ENCODE measurements at places on chromosomes 4 and X. TPM values are rescaled to one million over a fixed set of nuclear protein-coding genes. Genes with fewer than 3 reads are reported as not detected.

- no peak overlapping the region for H3K4me3 ChIP-seq
- DNase-seq = no peak
- no peaks in the 10 kb centered on the region for H3K36me3 ChIP-seq
- no peak overlapping the region for H3K27ac ChIP-seq
- no peaks in the 10 kb centered on the region for H3K27me3 ChIP-seq
These were observed 13.3 kb upstream of the ZNF827 start for GRCh38 chr4:145951931-145952330.

Gene ANKRD50
- 26.8 TPM for polyA plus RNA-seq

DNA sequence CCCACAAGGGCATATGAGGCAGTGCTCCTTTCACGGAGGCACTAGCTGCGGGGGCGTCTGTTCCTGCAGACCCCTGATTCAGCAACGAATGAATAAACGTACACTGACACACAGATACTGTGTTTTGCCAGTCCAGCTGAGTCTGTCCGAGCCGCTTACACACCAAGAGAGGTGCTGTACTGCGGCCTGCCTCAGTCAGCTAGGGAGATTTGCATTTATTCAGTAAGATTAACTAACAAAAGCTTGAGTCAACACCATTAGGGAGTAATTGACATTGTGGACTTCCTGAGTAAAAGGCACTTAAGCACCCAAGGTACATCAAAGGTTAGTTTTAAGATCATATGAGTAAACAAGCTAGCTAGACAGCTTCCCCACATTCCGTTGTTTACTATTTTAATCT is 31.0 kb upstream of the BEX4 start:
- no peaks in the 10 kb centered on the region for H3K27me3 ChIP-seq
- no peaks in the 10 kb centered on the region for H3K4me1 ChIP-seq
- H3K27ac ChIP-seq = no peak overlapping the region
- DNase-seq = no peak
- no peak overlapping the region for H3K4me3 ChIP-seq

GRCh38 chr4:149409146-149409545 is 406.5 kb downstream of the IQCM start:
- DNase-seq = no peak
- no peaks in the 10 kb centered on the region for H3K4me1 ChIP-seq
- H3K36me3 ChIP-seq = no peaks in the 10 kb centered on the region
- H3K27ac ChIP-seq = no peak overlapping the region

Gene MAGEC2
- polyA plus RNA-seq = 43.6 TPM

- H3K27me3 ChIP-seq = no peaks in the 10 kb centered on the region
- no peaks in the 10 kb centered on the region for H3K4me1 ChIP-seq
- H3K27ac ChIP-seq = no peak overlapping the region
- H3K36me3 ChIP-seq = no peaks in the 10 kb centered on the region
- no peak overlapping the region for H3K4me3 ChIP-seq
These were observed 288.0 kb upstream of the SFRP2 start for GRCh38 chr4:154076921-154077320.

Gene UGDH
- polyA plus RNA-seq = 8.1 TPM

- no peaks in the 10 kb centered on the region for H3K36me3 ChIP-seq
- no peak overlapping the region for H3K27ac ChIP-seq
- no peak overlapping the region for H3K4me3 ChIP-seq
- H3K27me3 ChIP-seq = no peaks in the 10 kb centered on the region
- H3K4me1 ChIP-seq = peaks cover 3% of the 10 kb centered on the region
- no peak for DNase-seq
These were observed 2.3 kb downstream of the MAP3K15 start for GRCh38 chrX:19512961-19513360.

Data from testis (tissue), 5 donors.